Kidney tubule cell (primary cell): ENCODE measurements at places on chromosomes 3 and 15.

GRCh38 chr15:51641490-51642130 lies 19.0 kb upstream of the DMXL2 start:
- DNase-seq, result no peak

DNA sequence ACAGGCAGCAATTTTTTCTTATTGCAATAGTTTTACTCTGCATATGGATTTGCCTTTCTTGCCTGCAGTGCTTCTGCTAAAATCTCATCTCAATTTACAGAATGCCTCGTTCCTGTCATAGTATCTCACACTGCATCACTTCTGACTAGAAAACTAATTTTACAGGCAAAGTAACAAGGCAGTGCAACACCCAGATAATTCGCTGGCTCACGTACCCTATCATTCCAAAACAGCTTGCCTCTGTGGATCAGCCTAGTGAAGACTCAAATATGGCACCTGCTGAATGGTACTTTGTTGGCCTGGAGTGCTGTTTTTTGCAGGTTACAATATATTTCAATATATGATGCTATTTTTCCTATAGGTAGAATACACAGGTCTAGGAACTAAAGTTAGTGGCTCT lies 5.3 kb downstream of the EIF5A2 start:
- DNase-seq, result no peak

DNA sequence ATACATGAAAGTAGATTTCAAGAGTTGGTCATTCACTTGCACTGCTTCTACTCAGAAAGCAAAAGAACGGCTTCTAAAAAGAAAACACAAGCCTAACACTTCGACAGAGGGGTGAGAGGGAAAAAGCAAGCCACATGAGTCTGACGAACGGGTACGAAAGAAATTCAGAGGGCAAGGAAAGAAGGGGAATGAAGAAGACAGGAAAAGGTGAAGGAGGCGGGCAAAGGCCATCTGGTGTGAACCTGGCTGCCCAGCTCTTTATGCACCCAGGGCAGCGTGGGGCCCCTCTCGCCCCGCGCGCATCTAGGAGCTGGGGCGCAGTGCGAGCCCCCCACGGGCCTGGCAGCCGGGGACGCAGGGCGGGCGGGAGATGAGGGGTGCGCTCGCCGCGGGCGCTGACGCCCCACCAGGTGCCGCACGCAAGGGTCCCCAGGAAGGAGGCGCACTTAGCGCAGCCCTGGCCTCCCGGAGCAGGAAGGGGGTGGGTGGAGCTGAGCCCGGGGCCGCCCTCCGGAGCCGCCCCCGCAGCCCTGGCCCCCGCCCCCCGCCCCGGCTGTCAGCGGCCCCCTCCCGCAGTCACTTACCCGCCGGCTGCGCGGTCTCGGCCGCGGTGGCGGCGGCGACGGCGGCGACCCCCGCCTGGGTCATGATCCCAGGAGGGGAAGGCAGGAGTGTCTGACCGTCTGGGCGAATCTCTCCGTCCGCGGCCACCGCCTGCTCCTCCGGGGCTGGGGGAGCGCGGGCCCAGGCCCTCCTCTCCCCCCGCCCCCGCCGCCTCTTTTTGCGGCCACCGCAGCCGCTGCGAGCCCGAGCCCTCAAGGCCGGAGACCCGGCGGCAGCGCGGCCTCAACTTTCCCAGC lies at the start of gene USF3:
Gene USF3 (minus strand): TSS at position 857 of the 860 bp plus-strand sequence. CDS start 21,764 bp downstream, outside the sequence.
- peak; percentile 68 for DNase-seq

GRCh38 chr15:60128710-60129109 lies 124.6 kb downstream of the FOXB1 start:
- DNase-seq, result no peak

- DNase-seq, result no peak
Observed at GRCh38 chr3:31636694-31637442, 104.1 kb downstream of the STT3B start.

- DNase-seq, result no peak
Observed at GRCh38 chr3:114400371-114400770, 106.5 kb downstream of the TIGIT start.

DNA sequence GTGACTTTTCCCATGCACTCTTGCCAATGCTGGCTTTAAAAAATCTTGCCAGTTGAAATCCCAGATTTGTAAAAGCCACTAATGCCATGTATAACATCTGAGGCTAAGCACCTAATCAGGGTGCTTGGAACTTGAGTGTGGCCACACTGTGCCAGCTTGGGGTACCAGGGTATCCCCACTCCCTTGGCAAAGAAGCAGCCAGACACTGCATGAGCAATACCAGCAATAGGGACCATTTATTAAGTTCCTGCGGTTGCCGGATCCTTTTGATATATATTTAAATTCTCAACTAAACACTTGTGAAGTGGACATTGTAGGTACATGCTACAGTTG lies 2.2 kb upstream of the RHCG start:
- no peak for DNase-seq

GRCh38 chr3:40971191-40972168 lies 227.8 kb upstream of the CTNNB1 start:
- DNase-seq, result peak; percentile 100

DNA sequence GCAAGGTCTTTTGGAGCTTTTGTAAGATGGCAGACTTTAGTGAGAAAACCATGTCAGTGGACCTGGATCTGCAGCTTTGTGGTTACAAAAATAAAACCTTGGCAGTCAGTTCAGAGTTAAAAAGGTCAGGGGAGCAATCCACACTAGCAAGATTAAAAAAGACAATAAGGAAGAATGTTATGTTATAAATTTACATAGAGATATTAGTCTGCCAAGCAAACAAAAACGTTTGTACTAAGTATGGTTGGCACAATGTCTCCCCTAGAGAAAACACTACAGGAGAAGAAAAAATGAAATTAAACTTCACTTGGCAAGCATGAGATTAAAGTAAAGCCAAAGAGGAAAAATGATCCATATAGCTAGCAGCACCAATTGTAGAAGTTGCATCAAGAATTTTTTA lies 205.0 kb downstream of the LSAMP start:
- no peak for DNase-seq

- DNase-seq, result no peak
Observed at GRCh38 chr15:92728266-92728665, 72.7 kb upstream of the FAM174B start.

- peak; percentile 62 for DNase-seq
Observed at GRCh38 chr3:96813820-96814650, at the start of gene EPHA6. Gene EPHA6 (plus strand): TSS chr3:96814594.

- DNase-seq, result no peak
Observed at GRCh38 chr15:79156704-79157375, 66.3 kb upstream of the RASGRF1 start.

DNA sequence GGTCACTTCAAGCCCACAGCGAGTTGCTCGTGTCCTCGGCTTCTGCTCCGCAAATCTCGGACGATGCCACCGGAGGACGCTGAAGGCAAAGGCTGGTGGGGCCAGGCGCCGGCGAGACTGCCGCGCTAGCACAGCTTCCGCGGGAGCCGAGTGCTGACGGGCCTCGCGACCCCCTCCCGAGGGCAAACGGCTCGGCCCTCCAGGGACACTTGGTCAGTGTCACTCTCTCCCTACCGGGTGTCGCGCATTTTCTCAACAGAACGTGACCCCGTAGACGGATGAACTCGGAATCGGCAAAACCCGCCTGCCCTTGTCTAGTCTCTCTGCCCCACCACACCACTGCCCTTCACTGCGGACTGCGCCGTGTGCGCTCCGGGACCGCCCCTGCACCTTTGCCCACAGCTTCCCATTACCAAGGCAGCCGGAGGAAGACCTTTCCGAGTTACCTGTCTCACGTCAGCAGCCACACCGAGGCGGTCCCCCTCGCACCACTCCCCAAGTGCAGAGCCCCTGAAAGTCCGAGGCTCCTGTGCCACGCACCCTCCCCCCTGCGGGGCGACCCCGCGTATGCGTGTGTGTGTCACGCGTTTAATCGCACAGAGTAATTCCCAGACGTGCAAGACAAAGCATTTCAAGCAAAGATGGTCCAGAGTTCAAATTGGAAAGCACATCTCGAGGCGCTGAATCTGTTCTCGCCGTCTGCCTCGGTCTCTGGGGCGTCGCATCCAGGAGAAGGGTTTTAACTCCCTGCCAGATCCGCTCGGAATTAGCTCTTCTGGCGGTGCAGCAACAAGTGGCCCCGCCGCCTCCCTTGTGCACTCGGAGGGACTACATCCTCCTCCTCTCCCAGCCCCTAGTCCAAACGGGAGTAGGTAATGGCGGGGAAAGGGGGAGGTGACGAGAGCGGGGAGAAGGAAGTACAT lies 245.0 kb upstream of the TOPAZ1 start:
- peak; percentile 73 for DNase-seq

DNA sequence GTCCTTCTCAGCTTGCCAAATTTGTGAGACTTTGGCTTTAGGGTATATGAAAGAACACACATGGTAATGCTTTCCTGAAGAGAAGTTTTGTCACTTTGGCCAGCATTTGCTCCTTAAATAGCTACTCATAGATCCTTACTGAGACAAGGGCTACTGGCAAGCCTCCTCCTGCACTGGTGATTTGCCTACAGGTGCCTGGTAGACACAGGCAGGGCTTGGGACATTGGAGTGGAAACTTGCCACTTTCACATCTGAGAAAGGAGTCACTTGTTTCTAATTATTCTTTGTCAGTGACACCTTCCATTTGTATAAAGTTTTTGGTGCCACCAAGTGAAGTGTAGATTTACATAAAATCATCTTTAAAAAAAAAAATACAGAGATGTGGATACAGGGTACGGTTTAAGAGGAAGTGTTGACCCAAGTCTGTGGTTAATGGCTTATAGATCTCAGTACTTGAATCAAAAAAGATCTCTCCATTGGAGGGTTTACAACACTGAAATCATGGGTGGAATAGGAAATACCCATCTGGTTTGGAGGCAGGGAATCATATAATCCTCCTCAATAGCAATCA lies 132.8 kb upstream of the GADL1 start:
- DNase-seq, result no peak

GRCh38 chr3:146159037-146159436 lies 1.9 kb downstream of the PLOD2 start:
- DNase-seq, result no peak

GRCh38 chr3:121855555-121855954 lies 20.5 kb downstream of the EAF2 start:
- DNase-seq, result peak; percentile 42

DNA sequence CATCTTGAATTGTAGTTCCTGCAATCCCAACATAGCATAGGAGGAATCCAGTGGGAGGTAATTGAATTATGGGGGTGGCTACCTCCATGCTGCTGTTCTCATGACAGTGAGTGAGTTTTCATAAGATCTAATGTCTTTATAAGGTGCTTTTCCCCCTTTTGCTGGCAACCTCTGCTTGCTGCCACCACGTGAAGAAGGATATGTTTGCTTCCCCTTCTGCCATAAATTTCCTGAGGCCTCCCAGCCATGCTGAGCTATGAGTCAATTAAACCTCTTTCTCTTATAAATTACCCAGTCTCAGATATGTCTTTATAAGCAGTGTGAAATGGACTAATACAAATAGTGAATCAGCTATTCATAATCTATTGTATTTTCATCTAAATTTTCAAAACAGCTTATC lies 537.3 kb downstream of the EPHA3 start:
- no peak for DNase-seq

DNA sequence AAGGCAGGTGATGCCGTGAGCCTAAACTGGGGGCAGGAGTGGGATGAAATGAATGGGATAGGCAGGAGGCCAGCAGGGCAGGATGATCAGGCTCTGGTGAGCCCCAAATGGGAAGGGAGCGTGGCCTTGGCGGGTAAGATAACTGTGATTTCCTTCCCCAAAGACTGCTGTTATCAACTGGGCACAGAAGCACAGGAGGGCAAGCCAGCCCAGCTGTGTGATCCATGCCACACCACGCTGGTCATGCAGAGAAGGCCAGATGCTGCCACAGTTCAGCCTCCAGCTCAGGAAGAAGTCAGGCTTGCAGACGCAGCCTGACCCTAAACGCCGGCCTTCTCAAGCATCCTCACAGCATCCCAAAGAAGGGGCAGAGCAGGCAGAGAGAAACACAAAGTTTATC lies 52.1 kb upstream of the GNB5 start:
- no peak for DNase-seq

DNA sequence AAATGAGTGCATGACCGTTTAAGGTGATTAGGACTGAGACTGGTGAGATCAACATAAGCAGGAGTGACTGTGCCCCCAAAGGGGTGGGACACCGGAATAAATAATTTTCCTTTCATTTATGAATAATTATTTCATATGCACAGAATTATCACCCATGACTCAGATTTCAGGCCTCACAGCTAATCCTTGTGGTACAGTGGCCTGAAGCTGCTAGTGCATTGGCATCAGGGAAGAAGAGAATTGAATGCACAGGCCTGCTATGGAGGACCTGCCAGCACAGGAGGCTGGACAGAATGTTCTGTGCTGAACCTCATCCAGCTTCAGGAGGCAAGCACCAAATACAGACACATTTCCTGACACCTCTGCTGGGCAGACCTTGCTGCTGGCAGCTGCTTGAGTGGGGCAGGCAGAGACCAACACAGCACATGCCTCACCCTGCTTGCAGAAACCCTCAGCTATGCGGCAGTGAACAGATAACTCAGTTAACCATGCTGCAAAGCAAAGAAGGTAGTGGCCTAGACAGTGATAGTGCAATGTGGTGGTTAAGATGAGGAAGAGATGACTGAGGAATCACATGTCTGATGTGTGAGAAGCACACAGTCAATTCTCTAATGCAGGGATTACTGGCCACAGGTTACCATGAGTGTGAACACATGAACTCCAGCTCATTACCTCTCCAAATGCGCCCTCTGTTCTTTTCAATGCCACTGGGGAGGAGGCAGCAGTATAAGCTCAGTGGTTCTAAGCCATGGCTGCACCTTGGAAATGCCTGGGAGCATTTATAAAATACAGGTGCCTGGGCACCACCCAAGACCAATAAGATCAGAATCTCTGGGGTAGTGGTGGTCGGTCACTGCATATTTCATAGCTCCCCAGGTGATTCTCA lies 68.1 kb upstream of the SCN5A start:
- no peak for DNase-seq

DNA sequence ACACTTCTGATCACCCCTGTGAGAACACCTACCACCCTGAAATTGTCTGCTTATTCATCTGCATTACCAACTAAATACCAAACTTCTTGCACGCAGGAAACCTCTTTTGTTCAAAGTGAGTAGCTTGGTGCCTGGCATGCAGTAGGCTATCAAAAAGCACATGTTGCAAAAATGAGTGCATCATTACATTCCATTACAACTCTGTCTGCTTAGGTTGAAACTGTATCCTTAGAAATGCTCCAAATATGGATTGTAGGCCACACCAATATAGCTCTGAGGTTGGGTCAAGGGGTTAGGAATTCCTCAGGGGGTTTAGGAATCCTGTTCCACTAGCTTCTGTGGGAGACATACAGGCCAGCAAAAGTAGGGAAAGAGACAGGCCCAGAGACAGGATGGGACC lies 107.2 kb downstream of the THRB start:
- DNase-seq, result peak; percentile 78

DNA sequence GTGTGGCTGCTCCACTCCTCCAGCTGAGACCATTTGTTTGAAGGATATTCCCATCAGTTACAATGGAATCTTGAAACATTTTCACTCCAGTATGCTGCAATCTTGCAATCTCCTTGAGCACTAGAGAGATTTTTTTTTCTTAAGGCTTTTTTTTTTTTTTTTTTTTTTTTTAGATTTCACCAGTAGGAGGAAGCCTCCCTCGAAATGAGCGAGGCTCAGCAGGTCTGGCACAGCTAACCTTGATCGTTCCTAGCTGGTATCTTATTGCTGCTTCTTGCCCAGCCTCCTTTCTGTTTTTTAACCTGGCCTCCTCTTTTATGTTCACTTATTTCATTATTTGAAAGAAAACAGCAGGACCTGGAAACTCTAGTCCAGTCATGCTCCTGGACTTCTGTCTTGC lies 48.1 kb downstream of the RAP2B start:
- peak; percentile 4 for DNase-seq

GRCh38 chr3:185942907-185943759 lies 5.3 kb upstream of the TRA2B start:
- peak; percentile 78 for DNase-seq
